ENCODE measurements at places on chromosomes 11 and 22. TPM values are rescaled to one million over a fixed set of nuclear protein-coding genes. Genes with fewer than 3 reads are reported as not detected.

The CEP57 gene
- total RNA-seq, result 61.7 TPM

GRCh38 chr11:17573526-17573925, 26.5 kb downstream of the OTOG start:
- H3K4me1 ChIP-seq, result no peaks in the 10 kb centered on the region
- H3K27me3 ChIP-seq, result no peaks in the 10 kb centered on the region
- H3K27ac ChIP-seq, result no peak overlapping the region
- no peaks in the 10 kb centered on the region for H3K36me3 ChIP-seq

DNA sequence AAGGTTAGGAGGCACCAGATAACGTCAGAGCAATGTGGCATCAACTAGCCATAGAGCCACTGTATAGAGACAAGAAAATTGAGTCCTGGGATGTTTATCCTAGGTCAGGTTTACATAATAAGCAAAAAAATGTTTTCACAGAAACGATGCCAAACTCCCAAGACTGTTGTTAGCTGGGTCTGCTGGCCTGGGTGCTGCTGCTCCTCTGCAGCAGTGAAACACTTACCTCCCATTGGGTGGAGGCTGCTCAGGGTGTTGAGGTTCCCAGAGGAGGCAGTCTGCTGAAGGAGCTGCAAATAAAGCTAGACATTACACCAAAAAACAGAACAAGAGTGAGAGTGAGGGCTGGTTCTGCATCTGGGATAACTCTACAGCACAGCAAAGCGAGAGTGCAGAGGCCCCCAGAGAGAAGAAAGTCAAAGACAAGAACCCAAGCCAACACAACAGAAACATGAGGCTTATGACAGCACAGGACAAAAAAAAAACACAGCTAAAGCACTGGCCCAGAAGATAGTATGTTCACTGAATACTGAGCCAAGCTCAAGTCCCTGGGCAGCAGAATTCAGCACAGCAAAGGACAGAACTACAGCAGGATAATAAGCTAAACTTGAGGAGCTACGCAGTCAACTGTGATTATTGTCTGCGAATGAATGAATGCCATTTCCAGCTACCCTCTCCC, 29.9 kb upstream of the RAPSN start:
- H3K4me3 ChIP-seq, result no peak overlapping the region
- no peak for DNase-seq
- no peak overlapping the region for H3K27ac ChIP-seq
- peaks cover 89% of the 10 kb centered on the region for H3K36me3 ChIP-seq

DNA sequence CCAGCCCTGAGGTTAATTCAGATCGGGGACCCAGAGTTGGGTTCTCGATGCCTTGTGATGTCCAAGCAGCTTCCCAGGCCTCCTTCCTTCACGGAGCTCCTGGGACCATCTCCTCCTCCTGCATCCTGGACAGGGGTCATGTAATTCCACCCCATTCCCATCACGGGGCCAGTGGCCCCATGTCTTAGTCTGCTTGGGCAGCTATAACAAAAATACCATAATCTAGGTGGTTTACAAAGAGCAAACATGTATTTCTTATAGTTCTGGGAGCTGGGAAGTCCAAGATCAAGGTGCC, 41.7 kb upstream of the PRDM11 start:
- peaks cover 10% of the 10 kb centered on the region for H3K27me3 ChIP-seq
- H3K36me3 ChIP-seq, result no peaks in the 10 kb centered on the region
- H3K4me3 ChIP-seq, result no peak overlapping the region
- H3K4me1 ChIP-seq, result no peaks in the 10 kb centered on the region
- H3K27ac ChIP-seq, result no peak overlapping the region

The ADAMTS15 gene
- total RNA-seq, result 8.2 TPM

The PES1 gene
- total RNA-seq, result 28.1 TPM

Measured in transverse colon (tissue), 4 donors.